ENCODE measurements at places on chromosomes 1 and 21.

GRCh38 chr1:192489748-192490147, 85.8 kb upstream of the RGS1 start:
- DNase-seq = no peak

DNA sequence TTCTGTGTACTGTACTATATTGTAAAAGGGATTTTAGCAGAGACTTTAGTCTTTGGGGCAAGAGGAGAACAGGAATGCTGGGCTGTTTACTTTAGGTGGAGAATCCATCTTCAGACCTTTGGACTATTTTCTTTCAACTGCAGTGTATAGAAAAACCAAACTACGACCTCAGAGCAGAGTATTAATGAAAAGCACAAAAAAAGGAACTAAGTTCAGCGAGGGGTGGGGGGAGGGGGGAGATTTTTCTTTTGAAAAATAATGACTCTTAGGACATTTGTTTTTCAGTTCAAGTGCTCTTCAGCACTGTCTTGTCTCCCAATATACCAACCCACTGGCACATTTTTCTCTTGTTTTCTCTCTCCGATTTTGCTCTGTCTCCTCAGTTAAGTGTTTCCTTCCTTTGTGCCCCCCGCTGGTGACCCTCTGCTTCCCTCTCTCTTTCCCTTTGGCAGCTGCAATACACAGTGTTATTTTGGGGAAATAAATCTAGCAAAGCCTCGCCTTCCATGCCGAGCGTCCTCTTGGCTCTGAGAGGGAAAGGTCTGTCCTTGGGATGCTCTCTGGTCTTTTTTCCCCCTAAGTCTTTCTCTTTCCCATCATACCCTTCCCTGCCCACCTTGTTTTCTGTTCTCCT, 44.8 kb downstream of the ACP6 start:
- no peak for DNase-seq

DNA sequence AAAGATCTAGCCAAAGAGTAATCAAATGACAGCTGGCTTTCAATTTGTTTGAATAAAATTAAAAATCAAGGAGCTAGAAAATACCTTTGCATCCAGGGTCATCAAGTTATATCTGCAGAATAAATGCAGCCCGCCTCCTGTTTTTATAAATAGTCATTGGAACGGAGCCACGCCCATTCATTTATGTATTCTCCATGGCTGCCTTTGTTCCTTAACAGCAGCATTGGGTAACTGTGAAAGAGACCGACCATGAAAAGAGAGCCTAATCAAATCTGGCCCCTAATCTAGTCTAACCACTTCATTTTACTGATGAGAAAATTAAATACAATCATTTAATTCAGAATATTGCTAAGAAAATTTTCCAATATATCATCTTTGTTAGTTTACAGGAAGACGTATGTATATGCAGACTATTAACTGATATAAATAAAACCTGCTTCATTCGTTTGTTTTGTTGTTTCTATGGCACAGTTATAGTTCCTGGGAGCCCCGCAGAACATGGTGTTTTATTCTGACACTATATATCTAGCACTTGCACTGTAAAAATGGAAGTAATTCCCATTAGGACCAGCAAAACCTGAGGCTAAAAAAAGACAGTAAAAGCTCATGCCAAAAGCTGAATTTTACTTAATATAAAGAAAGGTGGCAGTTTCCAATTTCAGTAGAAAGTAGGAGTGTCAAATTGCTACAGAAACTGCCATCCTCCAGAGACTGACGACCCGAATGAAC, 111.8 kb upstream of the PALMD start:
- DNase-seq = no peak

GRCh38 chr1:218604217-218604616, 259.1 kb downstream of the TGFB2 start:
- no peak for DNase-seq

GRCh38 chr1:166470014-166470413, 303.2 kb upstream of the FAM78B start:
- no peak for DNase-seq

GRCh38 chr1:186091222-186091720, 283.8 kb downstream of the TPR start:
- no peak for DNase-seq

Data from stimulated activated CD8-positive, alpha-beta memory T cell treated with anti-CD3 and anti-CD28 coated beads, Interleukin-15, amount 100 ng/mL, for 4 hours (primary cell).